ENCODE measurements at places on chromosomes 16 and 17.

DNA sequence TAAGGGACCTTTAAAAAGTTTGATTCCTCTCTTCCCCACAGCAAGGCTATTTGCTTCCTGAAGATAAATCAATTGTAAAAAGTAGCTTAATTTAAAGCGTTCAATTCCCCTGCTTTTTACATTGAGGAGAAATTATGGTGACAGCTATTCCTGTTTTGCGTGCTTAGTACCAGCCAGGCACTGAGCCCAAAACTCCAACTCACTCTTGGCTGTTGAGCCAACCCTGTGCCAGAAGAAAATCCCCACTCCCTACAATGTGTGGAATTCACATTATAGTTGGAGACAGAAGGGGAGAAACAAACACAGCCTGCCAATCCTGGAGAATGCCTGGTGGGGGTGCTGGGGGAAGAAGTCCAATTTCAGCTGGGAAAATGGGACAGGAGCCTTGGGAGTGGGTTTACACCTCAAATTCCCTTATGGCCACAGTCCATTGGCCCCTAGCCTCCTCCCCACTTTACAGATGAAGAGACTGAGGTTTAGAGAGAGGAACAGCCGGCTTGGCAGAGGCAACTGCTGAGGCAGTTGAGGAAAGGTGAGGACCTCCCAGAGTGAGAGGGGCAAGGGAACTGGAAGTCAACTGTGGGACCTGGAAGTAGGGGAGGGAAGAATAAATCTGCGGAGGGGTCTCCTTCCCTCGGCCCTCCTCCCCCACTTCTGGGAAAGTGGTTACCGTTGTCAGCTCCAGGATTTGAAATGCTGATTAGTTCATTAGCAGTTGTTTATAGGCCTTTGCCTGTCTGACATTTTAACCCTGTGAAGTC is 26.1 kb downstream of the CDH1 start:
- no peak for DNase-seq

DNA sequence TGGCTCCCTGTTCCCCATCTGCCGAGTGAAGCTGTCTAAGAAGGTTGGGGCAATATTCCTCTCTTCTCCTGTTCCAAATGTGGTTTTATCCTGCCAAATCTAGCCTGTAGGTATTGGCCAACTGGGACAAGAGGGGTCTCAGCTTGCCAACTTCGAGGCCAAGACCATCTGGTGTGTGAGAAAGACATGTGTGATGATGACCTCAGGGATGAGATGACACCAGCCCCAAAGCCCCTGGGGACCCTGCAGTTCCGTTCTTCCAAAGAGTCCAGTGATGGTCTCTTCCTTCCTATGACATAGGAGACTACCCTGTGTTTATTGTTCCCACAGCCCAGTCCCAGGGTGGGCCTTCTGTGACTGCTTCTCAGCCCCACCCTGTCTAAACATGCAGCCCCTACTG is 34.8 kb upstream of the ADAMTS18 start:
- DNase-seq, result no peak

- DNase-seq, result no peak
These were observed 74.2 kb downstream of the TANGO6 start for GRCh38 chr16:68917541-68917940.

DNA sequence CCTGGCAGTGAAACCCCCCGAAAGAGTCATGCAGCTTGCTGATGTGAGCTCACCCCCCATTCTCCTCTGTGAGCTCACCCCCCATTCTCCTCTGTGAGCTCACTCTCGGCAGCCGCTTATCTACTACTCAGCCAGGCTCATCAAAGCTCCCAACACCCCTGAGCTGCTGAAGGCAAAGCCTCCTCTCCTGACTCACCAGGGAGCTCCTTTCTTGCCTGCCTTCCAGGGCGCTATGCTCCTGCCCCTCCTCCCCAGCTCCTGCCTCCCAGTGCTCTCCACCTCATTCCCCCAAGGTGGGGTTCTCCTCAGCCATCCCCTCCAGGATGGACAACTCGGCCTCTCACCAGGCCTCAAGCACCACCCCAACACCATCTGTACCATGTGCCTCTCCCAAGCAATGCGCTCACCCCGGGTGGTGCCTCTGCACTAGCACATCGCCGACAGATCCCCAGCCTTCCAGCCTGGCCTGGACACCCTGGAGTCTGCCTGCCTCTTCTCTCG is 27.7 kb upstream of the FAAP100 start:
- DNase-seq, result no peak

GRCh38 chr16:26727848-26728247 is 338.9 kb upstream of the C16orf82 start:
- no peak for DNase-seq

- DNase-seq, result no peak
These were observed 2.8 kb upstream of the PYCR1 start for GRCh38 chr17:81939881-81940385.

DNA sequence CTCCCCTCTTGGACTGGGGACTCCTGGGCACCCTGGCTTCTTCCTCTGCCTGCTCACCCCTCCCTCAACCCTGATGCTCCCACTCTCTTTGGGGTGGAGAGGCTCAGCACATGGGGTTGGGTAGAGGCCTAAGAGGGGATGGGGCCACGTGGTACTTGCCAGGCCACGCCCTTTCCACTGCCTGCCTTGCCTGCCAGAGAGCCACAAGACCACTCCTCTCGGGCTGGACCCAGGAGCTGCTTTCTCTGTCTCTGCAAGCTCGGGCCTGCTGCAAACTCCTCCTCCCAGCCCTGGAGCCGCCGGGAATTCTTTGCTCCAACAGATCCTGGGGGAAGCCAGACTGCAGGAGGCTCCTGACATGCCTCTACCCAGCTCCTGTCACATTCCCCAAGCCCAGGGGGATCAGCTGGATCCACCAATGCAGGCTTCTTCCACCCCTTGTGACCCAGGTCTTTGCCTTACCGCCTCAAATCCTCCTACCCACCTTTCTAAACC is 11.8 kb downstream of the DLX4 start:
- DNase-seq, result no peak

DNA sequence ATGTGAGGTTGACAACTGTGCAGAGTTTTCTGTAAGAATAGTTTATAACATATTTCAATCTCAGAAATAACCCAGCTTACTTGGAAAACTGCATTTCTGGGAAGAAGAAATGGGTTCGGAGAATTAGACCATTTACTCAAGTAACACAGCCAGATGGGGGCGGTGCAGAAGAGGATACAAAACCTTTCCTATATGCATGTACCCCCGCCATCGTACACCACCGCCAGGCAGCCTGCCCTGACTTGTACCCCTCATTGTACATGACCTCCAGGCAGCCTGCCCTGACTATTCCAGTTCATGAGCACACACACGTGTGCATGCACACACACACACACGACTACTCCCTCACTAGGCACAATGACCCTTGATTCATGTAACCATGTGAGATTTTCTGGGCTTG is 154.0 kb downstream of the C16orf78 start:
- DNase-seq, result no peak

DNA sequence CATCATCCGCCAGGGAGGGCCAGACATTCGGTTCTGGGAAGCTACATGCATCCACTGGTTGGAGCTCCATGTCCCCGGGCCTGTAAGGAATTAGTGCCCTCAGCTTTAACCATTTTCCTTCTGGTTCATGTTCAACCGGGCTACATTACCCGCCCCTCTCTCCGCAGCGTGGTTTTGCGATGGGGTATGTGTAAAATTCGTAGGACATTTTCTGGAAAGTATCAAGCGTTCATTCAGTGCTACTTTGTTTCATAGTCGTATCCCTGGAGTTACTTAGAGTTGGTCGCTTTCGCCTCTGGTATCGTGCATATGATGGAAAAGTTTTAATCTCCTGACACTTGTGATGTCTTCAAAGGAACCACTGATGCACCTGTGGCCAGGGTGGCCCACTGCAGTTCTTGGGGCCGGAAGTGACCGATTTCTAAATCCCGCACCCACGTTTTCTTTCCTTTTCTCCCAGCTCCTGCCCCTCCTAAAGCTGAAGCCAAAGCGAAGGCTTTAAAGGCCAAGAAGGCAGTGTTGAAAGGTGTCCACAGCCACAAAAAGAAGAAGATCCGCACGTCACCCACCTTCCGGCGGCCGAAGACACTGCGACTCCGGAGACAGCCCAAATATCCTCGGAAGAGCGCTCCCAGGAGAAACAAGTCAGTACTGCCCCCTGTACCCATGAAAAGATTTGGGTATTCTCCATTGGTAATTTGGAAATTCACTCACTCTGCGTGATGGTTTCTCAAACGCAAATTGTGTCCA is 637 bp downstream of the RPL23A start:
- DNase-seq, result no peak

- DNase-seq, result no peak
These were observed 5.0 kb downstream of the PITPNM3 start for GRCh38 chr17:6551356-6551755.

GRCh38 chr17:72455562-72455961 is 334.7 kb downstream of the SOX9 start:
- DNase-seq, result no peak

GRCh38 chr17:79613195-79613772 is 2.4 kb upstream of the RBFOX3 start:
- DNase-seq, result no peak

GRCh38 chr17:10768750-10769251 is 35.1 kb downstream of the TMEM238L start:
- no peak for DNase-seq

GRCh38 chr17:77943971-77944370 is 14.5 kb upstream of the TNRC6C start:
- DNase-seq, result no peak

DNA sequence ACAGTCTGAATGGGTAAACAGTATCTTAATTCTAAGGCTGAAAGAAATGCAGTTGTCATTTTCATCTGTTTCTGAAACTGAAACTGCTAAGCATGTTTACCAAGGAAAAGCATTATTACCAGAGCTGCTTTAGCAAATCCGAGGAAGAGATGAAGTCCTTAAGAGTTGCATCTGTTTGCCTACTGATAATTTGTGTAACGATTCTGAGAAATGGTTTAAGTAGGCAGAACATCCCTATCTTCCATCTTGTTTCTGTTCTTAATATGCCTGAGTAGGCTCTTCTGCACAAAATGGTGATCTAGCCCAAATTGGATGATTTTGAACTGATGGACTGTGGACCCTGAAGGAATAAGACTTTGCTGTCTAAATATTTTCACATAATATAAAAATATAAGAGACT is 34.9 kb downstream of the NUP93 start:
- DNase-seq, result no peak

DNA sequence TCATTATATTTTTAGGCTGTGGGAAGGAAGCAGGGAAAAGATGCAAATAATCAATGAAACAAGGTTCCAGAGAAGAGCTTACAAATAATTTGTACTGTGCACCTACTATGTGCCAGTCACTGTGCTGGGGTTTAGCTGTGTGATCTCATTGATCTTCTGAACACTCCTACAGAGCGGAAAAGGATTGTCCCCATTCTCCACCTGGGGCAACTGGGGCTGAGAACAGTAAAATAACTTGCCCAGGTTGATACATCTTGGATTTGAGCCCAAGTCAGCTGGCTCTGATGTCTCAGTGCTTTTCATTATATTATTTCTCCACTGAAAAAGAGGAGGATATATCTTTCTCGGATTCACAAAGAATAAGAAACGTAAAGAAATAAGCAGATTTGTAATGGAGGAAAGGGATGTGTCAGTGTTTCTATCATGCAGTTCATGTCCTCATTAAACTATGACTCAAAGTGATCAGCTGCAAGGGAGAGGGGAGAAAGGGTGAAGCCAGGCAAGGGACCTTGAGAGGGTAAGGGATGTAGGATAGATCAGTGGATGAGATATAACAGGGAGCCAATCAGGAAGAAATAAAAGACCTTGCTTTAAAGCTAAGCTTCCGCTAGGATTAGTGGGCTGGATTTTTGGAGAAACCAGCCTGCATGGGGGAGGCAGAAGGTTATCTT is 143.6 kb upstream of the NOL11 start:
- DNase-seq, result no peak

GRCh38 chr16:57871456-57871855 is 69.2 kb upstream of the KIFC3 start:
- DNase-seq, result no peak

GRCh38 chr17:27423651-27424050 is 32.6 kb upstream of the KSR1 start:
- no peak for DNase-seq

GRCh38 chr16:83966153-83966696 is 1.8 kb upstream of the NECAB2 start:
- no peak for DNase-seq

DNA sequence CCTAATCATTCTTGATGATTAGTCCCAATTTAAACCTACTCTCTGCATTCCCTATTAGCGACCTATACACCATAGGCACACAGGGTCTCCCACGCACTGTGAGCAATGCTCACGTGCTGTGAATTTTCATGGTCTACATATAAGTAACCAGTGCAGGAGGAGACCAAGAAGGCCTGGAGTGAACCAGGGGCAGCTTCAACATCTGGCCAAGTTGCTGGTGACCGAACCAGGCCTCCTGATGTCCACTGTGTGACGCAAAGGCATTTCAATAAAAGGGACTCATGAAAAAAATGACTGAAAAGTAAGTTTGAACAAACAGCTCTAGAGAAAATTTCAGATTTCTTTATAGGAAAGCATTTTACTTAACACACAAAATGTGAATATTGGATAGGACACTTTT is 107.0 kb downstream of the ZFHX3 start:
- DNase-seq, result no peak

DNA sequence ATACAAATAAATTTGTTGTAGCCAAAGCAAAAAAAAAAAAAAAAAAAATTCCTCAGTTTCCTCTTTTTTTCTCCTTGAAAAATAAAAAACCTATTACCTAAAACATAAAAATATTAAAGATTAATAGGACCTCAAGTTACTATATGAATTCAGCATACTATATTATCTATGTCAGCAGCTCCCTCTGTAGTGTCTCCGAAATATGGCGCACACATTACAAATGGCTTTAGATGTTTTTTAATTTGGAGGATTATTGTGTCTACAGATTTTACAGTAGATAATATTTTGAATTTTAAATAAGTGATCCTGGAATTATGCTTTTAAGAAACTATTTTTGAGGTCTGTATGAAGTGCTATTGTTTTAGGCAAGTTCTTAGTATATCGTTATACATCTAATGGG is 94.4 kb downstream of the NLK start:
- DNase-seq, result no peak

- DNase-seq, result no peak
These were observed 12.6 kb downstream of the MAP2K3 start for GRCh38 chr17:21297026-21297520.

- DNase-seq, result no peak
These were observed 34.5 kb downstream of the PSME3IP1 start for GRCh38 chr16:57151369-57151768.

DNA sequence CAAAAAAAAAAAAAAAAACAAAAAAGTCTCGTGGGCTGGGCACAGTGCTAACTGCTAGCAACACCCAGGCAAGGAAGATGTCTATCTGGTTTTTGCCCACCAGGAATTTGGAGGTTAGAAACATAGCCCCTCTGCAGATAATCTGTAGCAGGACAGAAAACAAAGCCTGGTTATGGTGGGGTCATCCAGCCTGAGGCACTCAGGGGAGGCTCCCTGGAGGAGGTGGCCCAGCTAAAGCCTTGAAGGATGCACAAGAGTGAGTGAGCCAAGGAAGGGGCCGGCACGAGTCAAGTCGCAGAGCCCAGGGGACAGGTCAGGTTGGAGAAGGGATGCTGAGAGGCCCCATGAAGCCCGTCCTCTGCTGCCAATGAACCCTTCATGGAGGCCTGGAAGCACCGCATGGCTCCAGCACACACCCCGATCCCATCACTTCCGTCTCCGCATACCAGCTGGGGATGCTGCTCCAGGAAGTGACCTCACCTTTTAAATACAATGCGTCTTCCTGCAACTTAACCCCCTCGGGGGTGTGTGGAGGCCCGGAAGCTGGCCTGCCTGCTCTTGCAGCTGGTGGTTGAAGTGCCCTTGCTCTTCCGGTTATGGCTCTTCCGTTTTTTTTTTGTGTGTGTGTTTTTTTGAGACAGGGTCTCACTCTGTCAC is 86.5 kb downstream of the ENGASE start:
- no peak for DNase-seq
